ENCODE measurements at places on chromosomes 6 and 20.
A peak's percentile ranks its signal among the peaks of the same experiment; 100 is the strongest.

GRCh38 chr6:159520002-159520401, 173.0 kb downstream of the SOD2 start:
- no peak for DNase-seq

DNA sequence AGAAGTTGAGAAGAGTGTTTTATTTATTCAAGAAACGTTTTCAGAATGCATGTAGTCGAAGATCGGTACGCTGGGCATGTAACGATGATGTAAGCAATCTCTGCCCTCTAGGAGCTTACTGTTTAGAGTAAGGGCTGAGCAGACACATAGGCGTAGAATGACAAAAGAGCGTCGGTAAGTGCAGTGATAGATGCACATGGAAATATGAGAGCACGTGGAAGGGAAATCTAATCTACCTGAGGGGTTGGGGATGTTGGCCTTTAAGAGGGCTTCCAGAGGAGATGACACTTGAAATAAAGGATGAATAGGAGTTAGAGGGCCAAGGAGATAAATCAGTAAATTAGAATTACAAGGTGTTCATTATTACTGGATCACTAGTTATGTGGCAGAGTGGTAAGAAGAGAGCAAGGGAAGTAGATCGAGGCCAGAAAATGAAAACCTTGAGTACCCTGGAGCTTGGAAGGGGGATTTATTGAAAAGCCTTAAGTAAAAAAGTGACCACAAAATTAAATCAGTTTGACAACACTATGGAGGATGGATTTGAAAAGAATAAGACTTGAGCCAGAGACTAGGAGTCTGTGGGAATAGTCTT, 782 bp downstream of the TRMT11 start:
- no peak for DNase-seq

DNA sequence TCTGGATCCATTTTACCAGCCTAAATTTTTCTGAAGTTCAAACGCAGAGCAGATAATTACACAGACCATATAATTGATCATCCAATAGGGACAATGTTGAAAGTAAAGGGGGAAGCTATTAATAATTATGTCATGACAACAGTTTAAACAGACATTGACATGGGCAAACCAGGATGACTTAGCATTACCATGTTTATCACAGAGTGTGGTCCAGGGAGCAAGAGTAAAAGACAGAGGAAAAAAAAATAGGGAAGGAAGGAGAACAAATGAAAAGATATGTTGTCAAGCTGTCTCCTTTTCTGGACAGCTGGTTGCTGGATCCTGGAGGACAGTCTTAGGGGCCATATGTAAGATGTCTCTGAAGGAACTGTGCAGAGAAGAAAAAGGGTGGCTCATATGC, 69.4 kb upstream of the FBXL4 start:
- no peak for DNase-seq

- no peak for DNase-seq
These were observed 103.8 kb downstream of the NRSN1 start for GRCh38 chr6:24229696-24230405.

DNA sequence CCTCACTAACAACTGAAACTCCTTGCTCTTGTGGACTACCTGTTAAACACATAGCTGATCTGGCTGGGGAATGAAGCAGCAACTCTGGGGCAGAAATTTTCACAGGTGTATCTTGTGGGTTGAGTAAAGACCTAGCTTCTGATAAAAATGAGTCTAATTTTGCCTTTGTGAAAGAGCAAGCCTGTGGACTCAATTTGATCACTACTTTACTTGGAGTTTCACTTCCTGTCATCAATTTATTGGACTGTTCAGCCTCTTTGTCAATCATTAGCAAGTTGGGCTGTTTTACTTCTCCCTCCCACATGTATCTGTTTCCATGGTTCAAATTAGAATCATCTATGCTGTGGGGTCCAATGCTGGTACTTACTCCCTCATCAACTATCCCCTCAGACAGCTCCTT, 29.6 kb upstream of the CRIP3 start:
- no peak for DNase-seq

DNA sequence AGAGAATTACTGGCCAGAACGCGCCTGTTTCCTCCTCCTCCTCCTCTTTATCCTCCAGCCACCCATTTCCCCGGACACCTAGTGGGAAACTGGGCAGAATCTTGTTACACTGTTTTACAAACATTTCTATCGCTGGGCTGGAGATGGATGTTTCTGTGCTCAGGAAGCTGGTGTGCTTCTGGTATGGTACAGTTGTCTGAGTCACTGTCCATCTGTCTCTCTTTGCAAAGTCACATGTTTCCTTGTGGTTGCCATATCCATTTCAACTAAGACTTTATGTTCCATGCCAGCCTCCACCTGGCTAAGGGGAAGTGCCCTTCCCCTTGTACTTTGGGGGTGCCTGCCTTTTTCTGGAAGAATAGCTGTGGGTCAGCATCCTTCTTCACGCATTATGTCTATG, 52.9 kb upstream of the SLC22A16 start:
- no peak for DNase-seq

DNA sequence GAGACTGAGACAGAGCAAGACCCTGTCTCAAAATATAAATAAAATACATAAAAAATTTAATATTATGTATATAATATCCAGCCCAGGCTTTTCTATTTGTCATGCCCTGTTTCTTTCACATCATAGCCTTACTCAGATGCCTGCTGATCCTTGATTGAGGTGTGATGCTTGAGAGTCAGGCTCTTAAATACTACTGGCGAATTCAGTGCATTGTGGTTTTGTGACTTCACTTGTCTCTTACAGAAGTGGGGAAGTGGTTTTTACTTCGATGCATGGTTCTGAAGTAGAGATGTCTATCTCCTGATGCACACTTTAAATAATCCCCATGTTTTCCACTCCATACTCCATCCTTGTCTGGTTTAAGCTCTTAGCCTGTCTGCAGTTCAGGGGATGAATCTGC, 29.1 kb downstream of the ASXL1 start:
- no peak for DNase-seq

- DNase-seq = no peak
These were observed 23.2 kb upstream of the RIN2 start for GRCh38 chr20:19734811-19735210.

GRCh38 chr6:2940010-2940850, 31.1 kb downstream of the SERPINB6 start:
- no peak for DNase-seq

DNA sequence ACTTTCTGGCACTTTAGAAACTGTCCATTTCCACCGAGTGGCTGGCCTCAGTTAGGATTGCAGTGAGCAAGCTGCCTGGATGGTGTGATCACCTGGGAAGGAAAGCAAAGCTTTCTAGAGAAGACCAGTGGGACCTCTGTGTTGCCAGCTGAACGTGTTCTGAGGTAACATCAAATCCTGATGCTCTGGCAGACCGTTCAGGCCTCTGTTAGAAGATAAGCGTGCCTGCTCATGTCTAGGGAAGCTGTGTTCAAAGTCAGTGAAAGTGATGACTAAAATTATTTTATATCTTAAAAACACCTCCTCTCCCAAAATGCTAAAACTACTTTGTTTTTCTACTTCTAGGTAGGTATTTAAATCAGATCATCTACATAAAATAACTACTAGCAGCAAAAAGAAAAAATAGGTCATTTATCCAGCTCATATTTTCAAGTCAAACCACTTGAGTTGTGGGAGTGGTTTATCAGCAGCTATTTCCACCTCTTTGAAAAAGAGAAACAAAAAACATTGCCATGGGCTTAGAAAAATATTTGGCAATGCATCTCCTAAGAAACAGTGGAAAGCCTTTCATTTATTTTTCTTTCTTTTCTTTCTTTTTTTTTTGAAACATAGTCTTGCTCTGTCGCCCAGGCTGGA, 54.8 kb downstream of the CEP43 start:
- no peak for DNase-seq

- DNase-seq = no peak
These were observed 191.7 kb downstream of the SMOC2 start for GRCh38 chr6:168632694-168633093.

- DNase-seq = peak; percentile 42
These were observed 884 bp upstream of the CUTA start for GRCh38 chr6:33418690-33419291.

- DNase-seq = no peak
These were observed 187.3 kb downstream of the GPX5 start for GRCh38 chr6:28712982-28713381.
